ENCODE measurements at places on chromosomes 11 and 22. TPM values are rescaled to one million over a fixed set of nuclear protein-coding genes. Genes with fewer than 3 reads are reported as not detected.

GRCh38 chr11:69641681-69642548 lies 959 bp downstream of the CCND1 start:
- H3K4me3 ChIP-seq = peak overlapping the region; percentile 77
- H3K4me1 ChIP-seq = peaks cover 72% of the 10 kb centered on the region
- H3K36me3 ChIP-seq = no peaks in the 10 kb centered on the region
- no peak for DNase-seq
- peak overlapping the region; percentile 85 for H3K27ac ChIP-seq

DNA sequence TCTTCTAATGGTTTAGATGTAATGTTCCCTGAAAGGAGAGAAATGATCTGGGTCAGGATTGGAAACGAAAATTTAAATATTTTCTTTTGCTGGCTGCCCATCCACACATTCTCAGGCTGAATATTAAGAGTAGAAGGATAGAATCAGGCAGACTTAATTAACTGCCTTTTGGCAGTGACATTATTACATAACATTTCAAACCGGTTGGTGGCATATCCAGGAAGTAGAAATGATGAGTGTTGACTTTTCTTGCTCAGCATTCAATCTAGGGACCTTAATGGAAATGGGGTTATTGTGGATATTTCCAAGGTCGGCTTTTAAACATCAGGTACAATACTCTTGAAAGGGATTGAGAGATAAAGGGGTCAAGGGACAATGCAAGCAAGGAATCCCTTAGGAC lies 677.4 kb upstream of the ARHGAP42 start:
- H3K27me3 ChIP-seq = no peaks in the 10 kb centered on the region
- no peak for DNase-seq
- no peak overlapping the region for H3K4me3 ChIP-seq
- no peaks in the 10 kb centered on the region for H3K4me1 ChIP-seq
- no peak overlapping the region for H3K27ac ChIP-seq

DNA sequence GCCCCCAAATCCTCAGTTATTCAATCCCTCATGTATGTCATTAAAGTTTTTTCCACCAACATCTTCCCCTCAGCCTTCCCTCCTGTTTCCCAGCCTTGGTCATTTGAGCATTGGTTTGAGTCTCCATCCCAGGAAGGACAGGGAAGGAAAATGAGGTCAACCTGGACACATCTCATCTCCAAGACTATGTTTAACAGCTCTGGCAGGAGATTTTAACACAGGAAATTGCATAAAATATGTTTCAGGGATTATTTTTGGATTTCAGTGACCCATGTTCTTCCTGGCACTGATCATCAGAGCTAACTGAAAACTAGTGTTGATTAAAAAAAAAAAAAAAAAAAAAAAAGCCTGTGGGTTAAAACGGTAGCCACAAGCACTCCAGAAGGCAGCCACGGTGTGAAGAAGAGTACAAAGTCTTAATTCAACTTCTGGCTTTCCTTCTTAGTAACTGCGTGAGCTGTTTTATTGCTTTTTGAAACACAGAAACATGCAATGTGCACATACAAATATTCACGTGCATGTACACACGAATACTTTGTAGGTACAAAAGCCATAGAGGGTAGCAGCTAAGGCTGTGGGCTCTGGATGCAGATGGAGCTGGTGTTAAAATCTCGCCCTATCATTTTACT lies 164.4 kb upstream of the DDI1 start:
- H3K27ac ChIP-seq = no peak overlapping the region
- DNase-seq = no peak
- no peaks in the 10 kb centered on the region for H3K27me3 ChIP-seq
- H3K4me3 ChIP-seq = no peak overlapping the region

- H3K27ac ChIP-seq = no peak overlapping the region
- H3K4me3 ChIP-seq = no peak overlapping the region
- no peak for DNase-seq
- no peaks in the 10 kb centered on the region for H3K27me3 ChIP-seq
- no peaks in the 10 kb centered on the region for H3K4me1 ChIP-seq
Measured at GRCh38 chr11:65699306-65699705, 12.7 kb upstream of the KAT5 start.

DNA sequence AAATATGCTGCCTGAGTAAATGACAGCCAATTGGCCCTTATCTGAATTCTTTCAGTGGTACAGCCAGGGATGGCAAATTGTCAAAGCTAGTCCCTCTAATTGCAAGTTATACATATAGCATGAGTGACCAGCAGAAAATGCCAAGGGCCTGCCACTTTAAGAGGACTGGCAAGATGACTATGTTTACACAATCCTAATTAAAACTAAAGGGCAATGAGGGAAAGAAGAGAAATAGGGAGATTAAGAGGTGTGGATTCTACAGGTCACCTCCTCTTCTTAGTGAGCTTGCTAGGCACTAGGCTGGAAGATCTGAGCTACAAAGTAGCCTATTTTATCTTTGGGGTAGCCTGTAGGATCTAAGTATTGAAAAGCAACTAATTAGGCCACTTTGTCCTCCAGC lies 13.5 kb downstream of the NUMA1 start:
- H3K27ac ChIP-seq = peak overlapping the region; percentile 33
- no peaks in the 10 kb centered on the region for H3K36me3 ChIP-seq
- H3K27me3 ChIP-seq = no peaks in the 10 kb centered on the region
- no peak for DNase-seq
- no peak overlapping the region for H3K4me3 ChIP-seq

GRCh38 chr11:11265320-11265719 lies 87.7 kb downstream of the CSNK2A3 start:
- DNase-seq = no peak
- no peaks in the 10 kb centered on the region for H3K27me3 ChIP-seq
- H3K4me3 ChIP-seq = no peak overlapping the region
- no peaks in the 10 kb centered on the region for H3K4me1 ChIP-seq

DNA sequence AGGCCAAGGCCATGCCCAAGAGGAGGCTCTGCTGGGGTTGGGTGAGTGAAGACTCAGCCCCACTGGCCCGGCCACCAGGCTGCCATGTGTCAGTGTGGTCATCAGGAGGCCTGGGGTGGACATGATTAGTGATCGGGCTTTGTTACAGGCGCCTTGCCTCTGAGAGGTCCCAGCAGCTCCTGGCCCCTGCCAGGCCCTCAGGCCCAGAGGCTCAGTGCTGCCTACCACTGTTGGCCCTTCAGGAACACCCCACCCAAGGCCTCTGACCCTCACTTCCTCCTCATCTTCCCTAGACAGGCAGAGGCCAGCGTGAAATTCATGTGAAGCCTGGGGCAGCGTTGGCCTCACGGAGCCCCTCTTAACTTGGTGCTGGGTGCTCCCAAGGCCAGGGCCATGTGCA lies 2.2 kb downstream of the MRPL23 start:
- no peak for DNase-seq
- no peak overlapping the region for H3K27ac ChIP-seq
- no peaks in the 10 kb centered on the region for H3K27me3 ChIP-seq
- H3K4me1 ChIP-seq = no peaks in the 10 kb centered on the region
- H3K36me3 ChIP-seq = no peaks in the 10 kb centered on the region

DNA sequence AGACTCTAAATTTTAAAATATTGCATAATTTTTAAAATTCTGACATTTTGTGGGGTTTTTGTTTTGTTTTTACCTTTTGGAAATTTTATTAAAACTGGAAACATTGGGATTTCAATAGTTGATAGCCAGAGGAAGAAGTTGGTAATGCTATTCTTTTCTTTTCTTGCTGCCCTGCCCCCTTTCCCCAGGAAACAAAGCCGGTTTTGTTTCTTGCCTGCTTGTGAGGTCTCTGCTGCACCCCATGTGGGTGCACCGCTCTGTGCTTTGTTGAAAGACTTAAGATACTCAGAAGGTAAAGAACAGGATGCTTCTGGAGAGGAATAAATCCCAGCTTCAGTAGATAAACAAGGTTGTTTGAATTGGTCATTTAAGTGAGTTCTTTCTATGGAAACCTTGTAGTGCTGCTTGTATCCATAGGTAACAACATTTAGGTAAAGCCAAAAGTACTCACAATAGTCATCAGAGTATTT lies 87.5 kb downstream of the YAP1 start:
- H3K27ac ChIP-seq = peak overlapping the region; percentile 7
- peaks cover 32% of the 10 kb centered on the region for H3K4me1 ChIP-seq
- no peak for DNase-seq
- H3K4me3 ChIP-seq = no peak overlapping the region

- H3K27ac ChIP-seq = no peak overlapping the region
- H3K27me3 ChIP-seq = no peaks in the 10 kb centered on the region
- H3K4me3 ChIP-seq = no peak overlapping the region
- H3K4me1 ChIP-seq = peaks cover 14% of the 10 kb centered on the region
Measured at GRCh38 chr11:130738611-130739010, 177.7 kb downstream of the SNX19 start.

DNA sequence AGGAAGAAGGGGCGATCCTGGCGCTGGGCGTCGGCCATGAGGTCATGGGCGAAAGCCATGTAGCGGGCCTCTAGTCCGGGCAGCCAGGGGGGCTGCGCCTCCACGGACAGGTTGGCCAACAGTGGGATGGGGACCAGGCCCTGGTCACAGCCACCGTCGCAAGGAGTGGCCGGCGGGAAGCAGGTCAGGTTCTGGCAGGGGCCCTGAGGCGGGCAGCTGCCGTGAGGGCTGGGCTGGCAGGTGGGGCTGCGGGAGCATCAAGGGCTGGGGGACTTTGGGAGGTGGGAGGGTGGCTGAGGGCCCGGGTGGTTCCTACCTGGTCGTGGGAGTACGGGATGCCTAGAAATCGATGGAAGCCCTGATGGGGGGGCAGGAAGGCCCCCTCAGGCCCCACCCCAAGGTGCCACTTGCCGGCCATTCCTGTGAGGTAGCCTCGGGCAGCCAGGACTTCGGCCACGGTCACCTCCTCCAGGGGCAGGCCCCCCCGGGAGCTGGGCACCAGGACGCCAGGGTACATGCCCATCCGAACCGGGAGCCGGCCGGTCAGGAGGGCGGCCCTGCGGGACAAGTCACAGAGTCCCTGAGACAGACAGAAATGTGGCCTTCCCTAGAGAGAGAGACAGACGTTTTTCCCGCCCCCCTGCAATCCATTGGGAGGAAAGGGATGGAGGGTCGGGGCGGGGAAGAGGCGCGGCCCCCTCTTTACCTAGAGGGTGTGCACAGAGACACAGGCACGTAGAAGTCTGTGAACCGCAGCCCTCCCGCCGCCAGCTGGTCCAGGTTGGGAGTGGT lies 906 bp downstream of the ARSA start:
- H3K27ac ChIP-seq = peak overlapping the region; percentile 77
- DNase-seq = peak; percentile 95
- H3K27me3 ChIP-seq = no peaks in the 10 kb centered on the region
- H3K4me1 ChIP-seq = peaks cover 26% of the 10 kb centered on the region
- peak overlapping the region; percentile 58 for H3K4me3 ChIP-seq
- no peaks in the 10 kb centered on the region for H3K36me3 ChIP-seq

- no peaks in the 10 kb centered on the region for H3K36me3 ChIP-seq
- peaks cover 3% of the 10 kb centered on the region for H3K4me1 ChIP-seq
- H3K4me3 ChIP-seq = no peak overlapping the region
Measured at GRCh38 chr11:2458321-2458720, 13.5 kb downstream of the KCNQ1 start.

GRCh38 chr22:32462452-32462851 lies 1.8 kb downstream of the BPIFC start:
- H3K27ac ChIP-seq = no peak overlapping the region
- H3K4me3 ChIP-seq = no peak overlapping the region
- no peaks in the 10 kb centered on the region for H3K4me1 ChIP-seq
- H3K36me3 ChIP-seq = no peaks in the 10 kb centered on the region

DNA sequence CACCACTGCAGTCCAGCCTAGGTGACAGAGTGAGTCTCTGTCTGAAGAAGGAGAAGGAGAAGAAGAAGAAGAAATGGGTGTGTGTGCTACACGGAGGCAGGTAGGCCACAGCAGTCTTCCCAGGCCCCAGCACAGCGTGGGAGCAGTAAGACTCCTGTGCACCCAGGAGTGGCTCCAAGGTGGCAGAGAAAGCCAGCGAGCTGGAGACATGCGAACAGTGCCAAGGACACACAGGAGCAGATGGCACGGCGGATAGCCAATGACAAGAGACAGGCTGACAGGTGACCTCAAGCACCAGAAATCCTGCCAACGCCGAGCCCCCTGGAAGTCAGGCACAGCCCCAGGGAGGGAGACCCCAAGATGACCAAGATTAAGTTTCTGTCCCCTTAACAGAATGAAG lies 9.0 kb upstream of the SCGB1A1 start:
- no peak overlapping the region for H3K4me3 ChIP-seq
- no peak for DNase-seq
- no peaks in the 10 kb centered on the region for H3K27me3 ChIP-seq

DNA sequence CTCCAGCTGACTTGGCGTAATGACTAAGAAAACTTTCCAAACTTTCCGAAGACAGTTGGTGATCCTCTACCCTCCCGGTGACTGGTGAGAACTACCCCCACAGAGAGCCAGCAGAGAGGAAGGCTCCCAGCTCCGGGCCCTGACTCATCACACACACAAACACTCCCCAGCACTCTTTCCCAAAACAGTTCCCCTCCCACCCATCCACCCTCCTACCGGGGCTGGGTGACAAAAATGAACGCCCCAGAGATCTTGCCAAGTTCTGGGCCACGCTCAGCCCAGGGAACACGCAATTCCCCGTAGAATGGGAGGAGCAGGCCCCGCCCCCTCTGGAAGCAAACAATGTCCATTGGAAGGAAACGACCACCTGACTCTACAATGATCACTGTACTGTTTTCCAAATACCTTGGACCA lies 21.3 kb upstream of the JAM3 start:
- no peaks in the 10 kb centered on the region for H3K27me3 ChIP-seq
- H3K4me1 ChIP-seq = peaks cover 26% of the 10 kb centered on the region

DNA sequence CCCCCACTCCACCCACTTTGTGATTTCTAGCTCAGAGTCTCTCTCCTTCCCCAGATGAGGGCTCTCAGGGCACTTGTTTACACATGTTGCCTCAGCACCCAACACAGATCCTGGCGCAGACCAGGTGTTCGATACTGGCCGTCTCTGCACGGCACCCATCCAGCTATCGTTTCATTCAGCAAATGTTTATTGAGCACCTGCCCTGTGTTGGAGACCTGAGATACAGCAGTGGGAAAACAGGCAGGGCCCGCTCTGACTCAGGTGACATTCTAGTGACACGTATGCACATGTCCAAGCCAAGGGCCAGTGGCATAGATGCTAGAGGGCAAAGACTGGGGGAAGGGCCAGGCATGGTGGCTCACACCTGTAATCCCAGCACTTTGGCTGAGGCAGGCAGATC lies 71.9 kb downstream of the NFAM1 start:
- no peaks in the 10 kb centered on the region for H3K27me3 ChIP-seq
- no peaks in the 10 kb centered on the region for H3K36me3 ChIP-seq
- H3K4me3 ChIP-seq = no peak overlapping the region

DNA sequence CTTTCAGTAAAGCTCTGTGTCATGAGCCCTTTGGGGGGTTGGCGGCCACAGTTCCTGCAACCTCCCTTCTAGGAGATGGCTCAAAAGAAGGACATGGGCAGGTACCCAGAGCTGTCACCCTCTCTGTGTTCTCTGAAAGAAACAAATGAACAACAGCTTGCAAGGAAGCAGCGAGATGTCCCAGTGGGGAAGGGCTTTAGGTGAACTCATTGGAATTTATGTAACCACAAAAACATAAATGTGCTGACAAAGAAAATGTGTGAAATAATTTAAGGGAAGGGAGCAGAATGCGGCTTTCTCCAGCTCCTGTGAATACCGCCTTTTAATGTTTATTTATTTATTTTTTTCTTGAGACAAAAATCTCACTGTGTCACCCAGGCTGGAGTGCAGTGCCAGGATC lies 3.3 kb downstream of the PARVG start:
- DNase-seq = no peak
- H3K27ac ChIP-seq = no peak overlapping the region
- H3K36me3 ChIP-seq = no peaks in the 10 kb centered on the region
- H3K4me3 ChIP-seq = no peak overlapping the region
- no peaks in the 10 kb centered on the region for H3K4me1 ChIP-seq
- H3K27me3 ChIP-seq = no peaks in the 10 kb centered on the region

Gene NFAM1
- 1.7 TPM for total RNA-seq

Gene CASP5
- not detected for total RNA-seq

Gene UBQLNL
- total RNA-seq = 0.98 TPM

Gene SLCO2B1
- 55.5 TPM for total RNA-seq

Gene MUC6
- total RNA-seq = not detected

Gene OR4S1
- not detected for total RNA-seq

Gene CDKN1C
- 67.3 TPM for total RNA-seq

Gene DKK3
- 110 TPM for total RNA-seq

Gene SMC1B
- not detected for total RNA-seq

Gene VPREB1
- not detected for total RNA-seq
